ENCODE measurements at places on chromosomes 13 and 19.

- DNase-seq: no peak
Observed at GRCh38 chr19:38055655-38056521, 148.9 kb downstream of the SIPA1L3 start.

DNA sequence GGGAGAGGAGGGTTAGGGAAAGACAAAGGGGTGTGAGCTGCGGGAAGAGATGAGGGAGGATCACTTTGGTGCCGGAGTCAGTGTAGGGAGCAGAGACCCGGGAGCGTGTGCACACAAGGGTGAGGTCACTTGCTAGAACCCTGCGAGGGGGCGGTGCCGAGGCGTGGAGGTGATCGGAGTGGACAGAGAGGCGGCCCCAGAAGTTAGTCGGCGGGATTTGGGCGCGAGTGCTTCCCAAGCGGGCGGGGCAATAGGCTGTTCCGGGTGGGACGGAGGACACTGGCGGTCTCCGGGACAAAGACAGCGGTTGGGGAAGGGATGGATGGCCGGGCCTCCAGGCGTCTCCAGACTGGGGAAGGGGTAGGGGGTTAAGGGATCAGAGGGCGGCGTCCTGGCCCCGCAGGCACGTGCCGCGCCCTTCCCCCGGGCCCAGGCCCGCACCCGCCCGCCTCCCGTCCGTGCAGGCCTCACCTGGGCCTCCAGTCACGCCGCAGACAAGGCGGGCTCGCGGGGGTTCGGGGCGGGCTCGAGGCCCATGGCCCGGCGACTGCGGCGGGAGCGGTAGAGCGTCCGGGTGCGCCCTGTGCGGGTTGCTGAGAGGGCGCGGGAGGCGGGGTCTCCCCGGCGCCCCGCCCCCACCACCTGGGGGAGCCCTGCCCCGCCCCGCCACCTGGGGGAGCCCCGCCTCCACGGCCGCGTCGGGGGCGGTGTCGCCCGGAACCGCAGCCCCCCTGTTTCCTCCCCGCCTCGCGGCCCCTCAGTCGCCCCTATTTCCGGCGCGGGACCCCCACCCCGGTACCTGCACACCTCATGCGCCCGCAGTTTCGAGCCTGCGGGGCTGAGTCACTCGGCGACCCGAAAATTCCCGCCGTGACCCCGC lies at the start of gene LPAR2:
LPAR2 (minus strand) TSS at position 600 of the 880 bp plus-strand sequence. CDS start 945 bp downstream, outside the sequence.
- peak; percentile 69 for DNase-seq

DNA sequence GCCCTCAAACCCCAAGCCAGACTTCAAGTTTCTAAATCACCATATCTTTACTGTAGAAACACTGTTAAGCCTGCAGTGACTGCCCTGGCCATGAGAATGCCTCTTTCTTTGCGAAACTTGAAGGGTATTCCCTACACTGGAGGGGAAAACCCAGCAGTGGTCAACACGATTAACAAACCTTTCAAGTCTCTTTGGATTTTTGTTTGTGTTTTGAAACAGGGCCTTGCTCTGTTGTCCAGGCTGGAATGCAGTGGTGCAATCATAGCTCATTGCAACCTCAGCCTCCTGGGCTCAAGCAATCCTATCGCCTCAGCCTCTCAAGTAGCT lies 17.4 kb upstream of the POMP start:
- peak; percentile 30 for DNase-seq

- no peak for DNase-seq
Observed at GRCh38 chr13:33353210-33353609, 67.7 kb upstream of the STARD13 start.

- no peak for DNase-seq
Observed at GRCh38 chr19:50280074-50280473, 49.1 kb downstream of the KCNC3 start.

- DNase-seq: no peak
Observed at GRCh38 chr13:19860884-19861655, 2.4 kb downstream of the ZMYM5 start.

Data from cardiac muscle cell (in vitro differentiated cells and primary cell).